Mesenteric fat pad (tissue), 1 donor: ENCODE measurements at places on chromosomes 4 and X. TPM values are rescaled to one million over a fixed set of nuclear protein-coding genes. Genes with fewer than 3 reads are reported as not detected.

GRCh38 chr4:159271856-159272255 is 169.0 kb downstream of the RAPGEF2 start:
- no peak for DNase-seq

- no peak for DNase-seq
Measured at GRCh38 chrX:71099736-71100135, 4.1 kb downstream of the FOXO4 start.

The MAML3 gene
- total RNA-seq = 7.3 TPM

DNA sequence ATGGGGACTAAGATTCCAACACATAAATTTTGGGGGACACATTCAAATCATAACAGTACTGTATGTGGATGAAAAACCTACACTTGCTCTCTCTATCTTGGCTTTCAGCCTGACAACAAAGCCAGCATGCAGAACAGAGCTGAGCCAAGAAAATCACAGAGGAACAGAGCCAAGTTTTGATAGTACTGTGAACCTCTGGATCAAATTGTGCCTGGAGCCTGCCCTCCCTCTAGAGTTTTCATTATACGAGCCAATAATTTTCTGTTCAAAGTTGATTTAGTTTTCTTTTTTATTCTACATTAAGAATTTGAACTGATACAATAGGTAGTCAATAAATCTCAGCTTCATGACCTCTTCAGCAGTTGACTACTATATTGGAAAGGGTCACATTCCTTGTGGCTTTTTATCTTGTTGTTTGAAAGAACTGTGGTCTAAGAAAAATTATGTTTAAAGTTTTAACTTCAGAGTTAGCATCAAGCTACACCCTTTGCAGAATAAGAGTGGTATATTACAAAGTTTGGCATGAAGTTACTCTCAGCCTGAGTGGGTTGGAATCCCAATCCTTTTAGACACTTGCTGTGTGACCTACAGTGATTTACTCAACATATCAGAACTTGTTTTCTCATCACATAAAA is 31.1 kb downstream of the GRID2 start:
- no peak for DNase-seq

DNA sequence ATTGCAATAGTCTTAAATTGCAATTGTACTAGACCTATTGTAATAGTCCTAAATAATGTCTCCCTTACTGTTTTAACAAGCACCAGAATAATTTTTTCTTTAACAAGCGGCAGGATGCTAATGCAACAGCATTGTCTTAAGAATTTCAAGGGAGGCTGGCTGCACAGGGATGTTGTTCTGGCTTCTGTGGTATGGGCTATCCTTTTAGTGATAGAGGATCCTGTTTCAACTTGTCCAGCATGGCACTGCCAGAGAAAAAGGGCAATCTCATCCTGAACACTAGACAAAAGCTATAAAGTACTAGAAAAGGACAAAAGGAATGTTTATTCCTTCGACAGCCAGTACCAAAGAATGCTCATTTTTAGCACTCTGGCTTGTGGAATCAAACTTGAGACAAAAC is 405.5 kb upstream of the ACTRT1 start:
- no peak for DNase-seq

GRCh38 chr4:150581056-150581605 is 820 bp upstream of the MAB21L2 start:
- DNase-seq = no peak

The HMGN5 gene
- total RNA-seq = 3.2 TPM

- DNase-seq = no peak
Measured at GRCh38 chrX:112641449-112641848, 38.3 kb downstream of the LHFPL1 start.

The SPANXN3 gene
- total RNA-seq = not detected

The NDNF gene
- total RNA-seq = 2.5 TPM

The NXF2B gene
- not detected for total RNA-seq

GRCh38 chr4:178554352-178554751 is 1112.1 kb upstream of the AGA start:
- no peak for DNase-seq

- no peak for DNase-seq
Measured at GRCh38 chr4:59503731-59504130, 1696.4 kb upstream of the ADGRL3 start.

GRCh38 chr4:159856451-159856850 is 753.6 kb downstream of the RAPGEF2 start:
- DNase-seq = no peak

DNA sequence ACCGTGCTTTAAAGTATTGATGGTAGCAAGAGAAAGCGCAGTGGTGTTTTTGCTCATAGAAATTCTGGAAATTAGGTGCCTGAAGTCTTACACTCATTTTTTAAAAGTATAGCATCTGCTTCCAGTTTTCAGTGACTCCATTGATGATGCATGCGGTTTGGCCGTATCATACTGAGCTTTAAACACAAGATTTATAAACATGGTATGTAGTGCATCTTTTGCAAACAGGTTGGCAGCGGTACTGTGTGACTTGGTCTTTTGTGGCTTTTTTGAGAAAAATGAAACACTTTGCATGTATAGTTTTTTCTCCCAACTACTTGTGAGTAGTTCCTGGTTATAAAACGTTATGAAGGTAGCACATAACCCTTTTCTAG is 2.0 kb downstream of the DDX3X start:
- DNase-seq = no peak

- no peak for DNase-seq
Measured at GRCh38 chr4:158523990-158524535, 2.4 kb downstream of the RXFP1 start.

DNA sequence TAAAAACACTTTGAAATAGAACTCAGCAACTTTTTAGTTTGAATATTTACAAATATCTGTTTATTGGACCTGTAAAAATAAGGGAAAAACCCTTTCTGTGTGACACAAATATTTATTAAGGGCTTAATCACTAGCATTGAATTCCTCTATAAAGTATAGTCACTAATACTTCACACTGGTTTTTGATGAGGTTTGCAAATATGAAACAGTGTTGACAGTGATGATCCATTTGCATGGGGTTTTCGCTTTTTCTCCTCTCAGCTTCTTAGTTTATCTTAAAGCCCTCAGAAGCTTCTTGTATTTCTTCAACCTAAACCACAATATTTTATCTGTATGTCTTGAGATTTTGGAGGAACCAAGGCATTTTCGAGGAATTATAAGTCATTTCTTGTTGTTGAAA is 96.6 kb upstream of the TEX13A start:
- DNase-seq = no peak

- peak; percentile 87 for DNase-seq
Measured at GRCh38 chrX:72123471-72124185, 8.1 kb downstream of the RTL5 start.

The VCX3B gene
- total RNA-seq = not detected

The NPY5R gene
- total RNA-seq = 3.5 TPM

GRCh38 chr4:13957871-13958270 is 330.3 kb upstream of the BOD1L1 start:
- no peak for DNase-seq

GRCh38 chr4:150886597-150886996 is 128.5 kb downstream of the LRBA start:
- no peak for DNase-seq

The CYLC1 gene
- total RNA-seq = not detected

The NLGN4X gene
- 8.4 TPM for total RNA-seq

- DNase-seq = no peak
Measured at GRCh38 chr4:114400531-114400930, 198.1 kb upstream of the UGT8 start.

The SRPX2 gene
- total RNA-seq = 224 TPM

DNA sequence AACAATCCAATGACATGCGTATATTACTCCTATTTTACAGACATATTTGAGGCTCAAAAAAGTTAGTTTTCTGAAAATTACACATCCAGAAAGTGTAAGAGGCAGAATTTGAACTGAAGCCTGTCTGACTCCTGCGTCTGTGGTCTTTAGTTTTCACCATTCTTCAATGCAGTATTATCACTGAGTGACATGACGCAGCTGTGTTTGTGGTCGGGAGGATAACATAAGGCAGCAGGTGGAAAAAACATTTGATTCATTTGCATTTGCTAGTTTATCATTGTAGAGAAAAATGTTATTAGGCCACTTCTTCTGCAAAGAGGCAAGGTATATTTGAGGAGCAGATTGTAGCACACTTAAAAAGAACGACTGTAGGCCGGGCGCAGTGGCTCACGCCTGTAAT is 186.7 kb downstream of the TENM3 start:
- DNase-seq = no peak

- no peak for DNase-seq
Measured at GRCh38 chrX:96997196-96997595, 113.5 kb downstream of the RPA4 start.

DNA sequence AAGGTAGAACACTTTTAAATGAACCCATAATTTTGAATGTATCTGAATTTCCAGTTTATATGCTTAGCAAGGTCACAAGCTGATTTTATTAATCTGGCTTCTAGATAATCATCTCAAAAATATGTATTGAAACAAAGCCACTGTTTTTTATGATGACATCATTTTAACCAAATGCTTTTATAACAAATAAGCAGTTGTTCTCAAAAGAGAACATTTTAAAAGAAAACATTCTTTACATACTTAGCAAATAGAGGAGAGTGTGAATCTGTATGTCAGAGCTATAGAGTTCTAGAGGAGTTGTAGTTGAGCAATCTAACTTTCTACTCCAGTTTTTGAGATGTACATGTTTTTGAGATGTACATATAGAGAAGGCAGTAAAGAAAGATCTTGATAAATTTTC is 42.5 kb downstream of the LAMP2 start:
- no peak for DNase-seq

The SPANXN5 gene
- not detected for total RNA-seq

GRCh38 chr4:151824656-151825055 is 63.8 kb upstream of the GATB start:
- no peak for DNase-seq

The HPGD gene
- total RNA-seq = 12.9 TPM

The NPNT gene
- 6.9 TPM for total RNA-seq

GRCh38 chr4:184957446-184958115 is 60.7 kb upstream of the HELT start:
- peak; percentile 67 for DNase-seq

GRCh38 chr4:112514647-112515197 is 1.3 kb downstream of the NEUROG2 start:
- no peak for DNase-seq

DNA sequence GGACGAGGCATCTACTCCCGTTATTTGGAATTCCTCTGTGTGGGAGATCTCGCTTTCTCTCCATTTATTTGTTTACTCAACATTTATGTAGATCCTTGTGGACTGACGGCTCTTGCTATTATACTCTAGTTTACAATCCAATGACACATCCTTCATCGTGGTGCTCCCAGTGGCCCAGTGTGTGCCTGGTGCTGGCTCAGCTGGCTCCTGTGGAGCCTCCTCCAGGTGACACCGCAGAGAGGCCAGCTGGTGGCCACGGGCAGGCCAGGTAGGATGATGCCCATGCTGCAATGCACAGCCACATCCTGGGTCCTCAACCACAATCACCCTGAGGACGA is 84.0 kb upstream of the AFAP1 start:
- DNase-seq = no peak

The ARMCX4 gene
- 10.1 TPM for total RNA-seq

- DNase-seq = no peak
Measured at GRCh38 chr4:38416450-38417014, 247.5 kb upstream of the KLF3 start.

GRCh38 chr4:41399231-41399630 is 138.7 kb upstream of the LIMCH1 start:
- DNase-seq = no peak

DNA sequence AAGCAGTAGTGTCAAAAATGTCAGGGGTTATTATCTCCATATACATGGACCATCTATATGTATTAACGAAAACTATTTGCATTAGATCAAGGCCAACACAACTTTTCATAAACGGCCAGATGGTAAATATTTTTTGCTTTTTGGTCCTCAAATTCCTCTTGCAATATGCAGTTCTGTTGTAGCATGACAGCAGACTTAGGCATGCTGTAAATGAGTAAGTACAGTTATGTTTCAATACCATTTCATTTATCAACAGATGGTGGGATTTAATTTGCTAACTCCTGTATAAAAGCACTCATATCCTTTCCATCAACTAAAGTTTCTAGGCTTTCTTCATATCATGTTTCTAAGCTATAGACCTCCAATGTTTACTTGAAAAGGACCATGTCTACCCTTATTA is 208.1 kb downstream of the ANKRD50 start:
- DNase-seq = no peak

GRCh38 chr4:40403081-40403480 is 67.9 kb downstream of the CHRNA9 start:
- no peak for DNase-seq

The DCAF12L2 gene
- total RNA-seq = not detected

The FGFBP2 gene
- 16.3 TPM for total RNA-seq

The MAGEA9B gene
- not detected for total RNA-seq

DNA sequence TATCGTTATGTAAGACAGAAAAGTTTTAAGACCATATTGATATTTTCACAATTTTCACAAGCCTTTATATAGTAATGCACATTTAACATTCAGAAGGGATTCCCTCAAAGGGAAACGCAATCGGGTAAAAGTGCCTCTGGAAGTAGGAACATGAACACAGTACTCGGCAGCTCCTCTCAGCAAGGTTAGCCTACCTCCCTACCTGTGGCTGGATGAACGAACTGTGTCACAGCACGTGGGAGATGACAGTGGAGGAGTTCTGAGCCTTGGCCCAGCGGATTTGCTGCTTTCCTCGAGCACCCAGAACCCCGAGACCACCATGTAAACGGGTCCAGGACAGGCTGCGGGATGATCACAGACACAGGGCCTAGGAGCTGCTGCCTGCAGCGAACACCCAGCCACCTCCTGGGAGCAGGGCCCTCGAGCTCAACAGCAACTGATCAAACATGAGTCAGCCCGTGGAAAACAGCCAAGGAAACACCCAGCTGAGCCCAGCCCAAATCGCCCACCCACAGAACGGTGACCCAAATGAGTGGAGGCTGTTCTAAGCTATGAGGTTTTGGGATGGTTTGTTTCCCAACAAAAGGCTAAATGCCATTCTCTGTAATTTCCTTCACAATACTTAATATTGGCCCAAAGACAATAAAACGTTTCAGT is 30.4 kb downstream of the FAT1 start:
- no peak for DNase-seq
